CD4-positive, alpha-beta memory T cell (primary cell): ENCODE measurements at places on chromosomes 6 and 20. TPM values are rescaled to one million over a fixed set of nuclear protein-coding genes. Genes with fewer than 3 reads are reported as not detected.

- H3K36me3 ChIP-seq: no peaks in the 10 kb centered on the region
- H3K27ac ChIP-seq: no peak overlapping the region
- H3K27me3 ChIP-seq: no peaks in the 10 kb centered on the region
- DNase-seq: no peak
- H3K4me1 ChIP-seq: no peaks in the 10 kb centered on the region
Measured at GRCh38 chr20:61888101-61888865, 177.4 kb downstream of the TAF4 start.

DNA sequence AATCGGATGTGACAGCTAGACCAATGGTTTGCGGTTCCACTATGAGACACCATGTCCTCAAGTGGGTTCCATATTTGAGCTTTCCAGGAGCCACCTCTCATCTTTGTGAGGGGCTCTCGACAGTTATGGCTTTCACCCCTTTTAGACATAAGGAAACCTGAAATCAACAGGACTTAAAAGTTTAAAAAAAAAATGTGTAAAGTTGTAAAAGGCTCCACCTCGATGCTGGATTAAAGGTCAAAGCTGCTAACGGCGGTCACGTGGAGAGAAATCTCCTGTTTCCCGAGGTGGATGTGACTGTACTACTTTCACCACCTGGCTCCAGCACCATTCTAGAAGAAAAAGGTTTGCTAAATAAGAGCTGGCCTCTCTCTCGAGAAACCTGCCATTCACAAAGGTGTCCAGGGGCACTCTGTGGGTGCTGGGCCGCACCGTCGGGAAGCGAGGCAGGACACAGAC, 542 bp downstream of the ATP5F1E start:
- H3K36me3 ChIP-seq: peaks cover 50% of the 10 kb centered on the region
- H3K27ac ChIP-seq: peak overlapping the region; percentile 82
- H3K4me3 ChIP-seq: peak overlapping the region; percentile 82
- H3K27me3 ChIP-seq: no peaks in the 10 kb centered on the region
- peaks cover 56% of the 10 kb centered on the region for H3K4me1 ChIP-seq
- no peak for DNase-seq

MTFR2 gene
- total RNA-seq: 1.2 TPM

GSTA3 gene
- total RNA-seq: not detected

GRCh38 chr6:163092876-163093275, 321.6 kb upstream of the QKI start:
- no peaks in the 10 kb centered on the region for H3K4me1 ChIP-seq
- no peaks in the 10 kb centered on the region for H3K27me3 ChIP-seq
- DNase-seq: no peak
- H3K27ac ChIP-seq: no peak overlapping the region

- no peak for DNase-seq
- no peak overlapping the region for H3K4me3 ChIP-seq
- no peak overlapping the region for H3K27ac ChIP-seq
- H3K27me3 ChIP-seq: no peaks in the 10 kb centered on the region
- no peaks in the 10 kb centered on the region for H3K4me1 ChIP-seq
Measured at GRCh38 chr6:140082867-140083297, 708.4 kb upstream of the CITED2 start.

GPANK1 gene
- total RNA-seq: 25.1 TPM

DNA sequence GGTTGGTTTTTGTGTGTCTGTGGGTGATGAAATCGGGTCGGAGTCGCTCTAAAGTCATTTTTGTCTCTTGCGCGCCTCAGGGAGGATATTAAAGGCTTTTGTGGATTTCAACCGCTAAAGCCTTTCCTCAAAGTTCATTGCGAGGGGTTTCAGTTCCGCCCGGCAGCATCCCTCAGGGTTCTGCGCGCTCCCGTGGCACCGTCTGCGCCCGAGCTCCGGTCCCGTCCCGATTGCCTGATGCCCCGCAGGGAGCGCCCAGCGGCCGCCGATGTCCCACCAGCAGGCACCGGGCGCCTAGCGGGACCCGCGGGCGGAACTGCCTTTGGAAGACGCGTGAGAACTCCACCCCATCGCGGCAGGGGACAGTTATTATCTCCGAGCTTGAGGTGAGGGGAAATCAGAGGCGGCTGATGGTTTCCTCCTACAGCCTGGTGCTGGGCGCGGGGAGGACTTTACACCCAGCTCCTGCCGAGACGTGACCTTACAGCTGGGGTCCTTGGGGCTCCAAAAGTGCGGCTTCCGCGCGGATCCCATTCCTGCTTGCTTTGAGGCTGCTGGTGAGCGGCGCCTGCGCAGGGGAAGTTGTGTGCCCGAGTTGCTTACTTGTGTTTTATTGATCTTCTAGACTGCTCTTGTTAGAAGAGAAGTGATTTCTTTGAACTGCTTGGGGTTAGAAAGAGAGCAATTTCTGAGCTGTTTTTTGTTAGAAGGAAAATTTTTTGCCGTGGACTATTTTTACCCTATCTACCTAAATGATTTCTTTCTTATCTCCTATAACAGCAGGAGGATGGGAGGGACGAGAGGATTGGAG, 27.1 kb downstream of the ULBP1 start:
- H3K27me3 ChIP-seq: peaks cover 75% of the 10 kb centered on the region
- DNase-seq: no peak
- no peak overlapping the region for H3K27ac ChIP-seq
- peak overlapping the region; percentile 38 for H3K4me3 ChIP-seq
- peaks cover 28% of the 10 kb centered on the region for H3K4me1 ChIP-seq

- H3K27ac ChIP-seq: no peak overlapping the region
- DNase-seq: no peak
- no peaks in the 10 kb centered on the region for H3K27me3 ChIP-seq
- no peaks in the 10 kb centered on the region for H3K36me3 ChIP-seq
- no peaks in the 10 kb centered on the region for H3K4me1 ChIP-seq
- no peak overlapping the region for H3K4me3 ChIP-seq
Measured at GRCh38 chr6:84872996-84873723, 108.8 kb upstream of the TBX18 start.

GRCh38 chr6:63349401-63349800, 29.6 kb upstream of the LGSN start:
- no peak overlapping the region for H3K4me3 ChIP-seq
- H3K27ac ChIP-seq: no peak overlapping the region
- no peak for DNase-seq

DNA sequence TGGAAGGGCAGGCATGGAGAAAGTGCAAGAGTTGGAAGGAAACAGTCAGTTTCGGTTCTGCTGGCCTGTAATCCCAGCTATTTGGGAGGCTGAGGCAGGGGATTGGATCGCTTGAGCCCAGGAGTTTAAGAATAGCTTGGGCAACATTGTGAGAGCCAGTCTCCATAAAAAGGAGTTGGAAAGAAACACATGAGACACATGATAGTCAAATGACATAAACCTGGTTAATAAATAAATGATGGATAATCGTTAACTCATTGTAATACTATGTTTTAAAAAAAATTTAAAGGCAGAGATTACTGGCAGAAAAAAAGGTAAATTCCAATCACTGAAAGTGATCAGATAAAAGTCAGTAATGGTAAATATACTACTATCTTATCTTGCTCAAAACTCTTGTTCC, 37.2 kb upstream of the PHACTR1 start:
- DNase-seq: no peak
- no peaks in the 10 kb centered on the region for H3K36me3 ChIP-seq
- H3K27me3 ChIP-seq: no peaks in the 10 kb centered on the region
- no peaks in the 10 kb centered on the region for H3K4me1 ChIP-seq

CCR6 gene
- total RNA-seq: 21.7 TPM

PACSIN1 gene
- 2.0 TPM for total RNA-seq

HCRTR2 gene
- total RNA-seq: not detected
